Right hindlimb (tissue), 1 donor: ENCODE measurements at places on chromosomes 7 and 10.

DNA sequence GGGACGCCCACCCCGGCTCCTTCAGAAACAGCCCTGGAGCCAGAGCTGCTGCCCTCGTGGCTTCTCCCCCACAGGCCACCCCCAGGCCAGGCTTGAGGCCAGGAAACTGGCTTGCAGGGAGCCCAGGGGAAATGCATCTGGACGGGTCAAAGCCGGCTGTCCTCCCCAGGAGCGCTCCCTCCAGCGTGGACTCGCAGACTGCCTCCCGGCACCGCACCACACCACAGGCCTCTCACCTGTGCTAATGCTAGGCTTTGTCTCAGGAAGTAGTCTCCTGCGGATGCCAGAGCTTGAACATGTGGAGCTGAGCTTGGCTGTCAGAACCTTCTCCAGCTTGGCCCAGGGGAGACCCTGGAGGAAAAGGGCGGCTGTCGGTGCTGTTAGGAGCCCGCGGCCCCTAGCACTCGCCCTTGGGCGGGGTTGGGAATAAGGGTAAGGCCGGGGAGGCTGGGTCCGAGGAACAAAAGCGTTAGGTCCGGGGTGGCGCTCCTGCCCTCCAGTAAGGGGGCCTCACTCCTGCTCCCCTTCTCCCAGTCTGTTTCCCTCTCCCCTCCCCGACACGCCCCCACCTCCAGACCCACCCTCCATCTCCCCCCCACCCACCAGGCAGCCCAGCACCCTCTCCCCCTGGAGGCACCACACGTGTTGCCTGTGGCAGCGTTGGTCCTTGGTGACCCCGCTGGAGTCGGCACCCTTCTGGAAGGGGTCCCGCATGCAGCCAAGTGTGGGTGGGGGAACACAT lies 21.6 kb upstream of the DRGX start:
- DNase-seq: no peak

DNA sequence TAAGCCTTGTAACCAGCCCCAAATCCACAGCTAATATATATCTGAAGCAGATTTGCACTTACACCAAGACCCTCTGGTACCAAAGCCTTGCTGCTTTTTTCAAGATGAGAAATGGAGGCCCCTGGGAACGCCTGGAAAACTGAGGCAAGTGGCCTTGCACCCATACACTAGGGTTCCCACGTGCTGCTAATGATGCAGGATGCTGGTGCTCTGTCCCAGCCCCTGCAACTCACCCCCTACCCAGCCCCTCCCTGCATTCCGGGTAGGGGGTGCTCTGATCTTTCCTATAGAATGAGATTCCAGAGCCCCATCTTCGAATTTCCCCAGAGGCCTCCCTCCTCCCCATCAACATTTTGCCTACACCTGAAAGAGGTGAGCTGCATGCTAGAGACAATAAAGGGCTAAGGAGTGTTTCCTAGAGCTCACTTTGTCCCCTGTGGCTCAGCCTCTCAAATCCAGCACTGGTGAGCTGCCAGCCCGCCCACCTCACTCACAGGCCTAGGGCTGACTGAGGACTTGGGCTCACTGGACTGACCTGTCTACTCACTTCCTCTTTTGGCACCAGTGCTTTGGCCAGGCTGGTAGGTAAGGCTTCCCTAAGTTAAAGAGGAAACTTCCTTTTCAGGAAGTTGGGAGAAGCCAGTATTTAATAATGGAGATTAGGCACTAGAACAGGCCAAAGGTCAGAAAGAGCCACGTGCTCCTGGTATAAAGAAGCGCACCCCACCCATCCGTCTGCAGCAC lies 9.8 kb downstream of the RBP4 start:
- no peak for DNase-seq

- no peak for DNase-seq
These were observed 89.9 kb downstream of the PHYHIPL start for GRCh38 chr10:59266321-59266720.

DNA sequence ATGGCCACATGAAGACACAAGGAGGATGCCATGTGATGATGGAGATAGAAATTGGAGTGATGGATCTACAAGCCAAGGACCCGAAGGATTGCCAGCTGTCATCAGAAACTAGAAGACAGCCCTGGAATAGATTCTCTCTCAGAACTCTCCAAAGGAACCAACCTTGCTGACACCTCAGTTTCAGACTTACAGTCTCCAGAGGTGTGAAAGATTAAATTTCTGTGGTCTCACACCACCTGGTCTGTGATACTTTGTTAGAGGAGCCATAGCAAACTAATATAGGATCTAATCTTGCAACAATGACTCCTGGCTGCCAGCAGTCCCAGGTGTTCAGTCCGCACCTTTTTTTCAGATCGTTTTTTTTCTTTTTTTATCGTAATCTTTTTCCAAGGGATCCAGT lies 647.3 kb upstream of the GHITM start:
- no peak for DNase-seq

DNA sequence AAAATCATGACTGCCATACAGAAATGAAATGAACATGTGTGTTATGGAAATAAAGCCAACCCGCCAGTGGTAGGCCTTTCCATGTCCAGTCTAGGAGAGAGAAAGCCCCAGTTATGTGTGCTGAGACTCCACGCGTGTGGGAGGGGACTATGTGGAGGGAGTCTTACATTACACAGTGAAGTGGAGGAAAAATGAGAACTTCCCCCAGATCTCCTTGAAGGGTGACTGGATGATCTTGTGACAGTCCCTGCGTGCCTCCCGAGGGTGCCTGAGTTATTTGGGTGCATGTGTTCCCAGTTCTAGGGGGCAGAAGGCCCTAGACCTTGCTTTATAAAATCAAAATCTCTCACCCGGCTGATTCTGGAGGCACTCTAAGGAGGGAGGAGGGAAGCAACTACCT lies 24.2 kb downstream of the UPP1 start:
- DNase-seq: no peak

GRCh38 chr10:20622531-20623211 lies 274.4 kb downstream of the NEBL start:
- DNase-seq: no peak

GRCh38 chr7:33886149-33886623 lies 19.2 kb upstream of the BMPER start:
- no peak for DNase-seq

DNA sequence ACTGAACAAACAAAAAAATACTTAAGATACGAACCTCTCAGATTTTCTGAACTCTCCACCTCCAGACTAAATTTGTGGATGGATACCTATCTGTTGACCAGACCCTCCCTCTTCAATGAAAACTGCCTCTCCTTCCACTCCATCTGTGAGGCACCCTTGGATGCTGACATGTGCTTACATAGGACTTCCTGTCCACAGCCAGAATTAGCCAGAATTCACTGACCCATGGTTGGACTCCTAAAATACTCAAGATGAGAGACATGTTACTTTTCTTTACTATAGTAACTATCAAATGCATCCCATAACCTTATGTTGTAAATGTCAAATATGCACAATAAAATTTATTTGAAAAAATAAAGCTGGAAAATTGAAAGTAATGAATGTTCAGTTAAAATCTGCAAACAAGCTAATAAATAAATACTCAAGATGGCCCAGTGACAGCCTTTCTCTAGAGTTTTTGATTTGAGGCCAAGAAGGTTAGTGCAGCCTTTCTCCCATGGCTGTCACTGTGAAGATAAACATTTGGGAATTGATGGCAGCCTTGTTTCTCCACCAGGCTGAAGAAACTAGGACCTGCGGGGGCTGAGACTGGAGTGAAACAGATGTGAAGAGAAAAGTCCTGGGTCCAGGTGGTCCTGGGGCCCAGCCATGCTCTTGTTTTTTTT lies 287.0 kb downstream of the ZEB1 start:
- no peak for DNase-seq

DNA sequence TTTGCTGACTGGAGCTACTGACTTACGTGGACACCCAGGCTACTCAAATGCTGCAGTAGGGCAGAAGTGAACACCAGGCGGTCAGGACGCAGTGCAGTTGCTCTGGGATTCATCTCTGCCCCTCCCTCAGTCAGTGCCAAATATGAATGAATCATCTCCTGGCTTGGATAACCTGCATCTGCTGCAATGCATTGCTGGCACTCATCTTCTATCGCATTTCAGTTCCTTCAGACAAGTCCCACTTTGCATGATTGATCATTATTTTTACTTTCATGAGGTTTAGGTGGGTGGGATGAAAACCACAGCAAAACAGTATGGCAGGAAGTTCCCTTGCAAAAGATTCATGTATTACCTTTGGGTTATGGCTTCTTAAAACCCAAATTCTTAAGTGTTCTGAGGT lies 224.6 kb upstream of the NRP1 start:
- peak; percentile 33 for DNase-seq

DNA sequence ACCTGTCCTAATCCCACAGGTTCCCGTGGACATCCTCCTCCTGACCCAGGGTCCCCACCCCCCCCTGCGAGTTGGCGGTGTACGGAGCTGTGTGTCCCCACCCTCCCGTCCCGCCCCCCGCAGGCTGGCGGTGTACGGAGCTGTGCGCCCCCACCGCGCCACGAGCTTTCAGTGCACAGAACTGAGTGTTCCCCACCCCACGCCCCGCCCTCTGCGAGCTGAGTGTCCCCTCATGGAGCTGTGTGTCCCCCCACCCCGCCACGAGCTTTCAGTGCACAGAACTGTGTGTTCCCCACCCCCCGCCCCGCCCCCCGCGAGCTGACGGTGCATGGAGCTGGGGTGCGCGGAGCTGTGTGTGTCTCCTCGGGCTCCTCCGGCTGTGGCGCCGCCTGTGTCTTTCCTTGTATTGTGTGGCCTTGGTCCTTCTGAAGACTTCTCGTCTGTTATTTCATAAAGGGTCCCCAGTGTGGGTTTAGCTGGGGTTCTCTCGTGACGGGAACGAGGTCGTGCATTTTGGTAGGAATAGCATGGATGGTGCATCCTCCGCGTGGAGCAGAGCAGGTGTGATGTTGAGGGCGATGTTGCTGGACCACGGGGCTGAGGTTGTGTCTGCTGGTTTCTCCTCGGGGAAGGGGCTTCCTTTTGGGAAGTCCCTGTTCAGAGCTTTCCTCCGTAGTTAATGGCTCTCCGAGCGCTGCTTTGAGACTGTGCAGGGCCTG lies 18.0 kb upstream of the JAKMIP3 start:
- DNase-seq: no peak

- no peak for DNase-seq
These were observed 122.6 kb downstream of the LRRC4 start for GRCh38 chr7:127908430-127909258.

DNA sequence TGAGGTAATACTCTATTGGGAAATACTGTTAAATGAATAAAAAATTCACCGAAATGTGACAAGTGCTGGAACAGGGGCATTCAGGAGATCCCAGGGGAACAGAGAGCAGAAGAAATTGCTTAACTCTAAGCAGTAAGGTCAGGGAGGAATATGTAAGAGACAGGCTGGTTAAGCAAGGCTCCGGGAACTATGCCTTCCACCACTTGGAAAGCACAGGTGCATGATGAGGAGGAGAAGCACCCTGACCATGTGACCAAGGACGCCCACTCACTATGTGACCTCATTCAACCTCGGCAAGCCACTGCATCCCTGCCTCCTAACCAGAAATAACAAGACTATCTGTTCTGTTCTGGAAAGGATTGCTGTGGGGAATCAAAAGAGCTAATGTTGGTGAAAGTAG lies 218.4 kb downstream of the ELMO1 start:
- DNase-seq: no peak

DNA sequence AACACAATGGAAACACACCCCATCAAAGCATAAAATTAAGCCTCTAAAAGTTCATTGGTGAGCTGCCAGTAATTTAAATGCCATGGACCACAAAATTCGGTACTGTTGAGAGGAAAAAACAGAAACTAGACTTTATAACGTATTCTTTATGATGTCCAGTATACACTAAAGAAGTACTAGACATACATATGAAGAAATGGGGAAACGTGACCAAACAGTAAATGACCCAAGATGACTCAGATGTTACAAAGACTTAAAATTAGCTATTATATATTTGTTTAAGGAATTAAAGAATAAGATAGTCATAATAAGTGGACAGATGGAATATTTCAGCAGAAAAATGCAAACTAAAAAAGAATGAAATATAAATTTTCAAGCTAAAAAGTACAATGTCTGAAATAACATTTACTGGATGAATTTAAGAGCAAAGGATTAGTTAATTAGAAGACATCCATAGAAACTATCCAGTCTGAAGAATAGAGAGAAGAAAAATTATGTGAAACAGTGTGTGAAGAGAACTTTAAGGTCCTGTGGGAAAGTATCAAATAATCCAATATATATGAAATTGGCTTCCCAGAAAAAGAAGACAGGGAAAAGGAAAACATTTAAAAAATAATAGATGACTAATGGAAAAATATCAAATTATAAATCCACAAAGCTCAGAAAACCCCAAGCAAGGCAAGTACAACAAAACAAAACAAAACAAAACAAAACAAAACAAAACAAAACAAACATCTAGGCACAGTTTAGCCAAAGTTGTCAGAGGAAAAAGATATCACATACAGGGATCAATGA lies 69.4 kb downstream of the SAMD9 start:
- DNase-seq: no peak

DNA sequence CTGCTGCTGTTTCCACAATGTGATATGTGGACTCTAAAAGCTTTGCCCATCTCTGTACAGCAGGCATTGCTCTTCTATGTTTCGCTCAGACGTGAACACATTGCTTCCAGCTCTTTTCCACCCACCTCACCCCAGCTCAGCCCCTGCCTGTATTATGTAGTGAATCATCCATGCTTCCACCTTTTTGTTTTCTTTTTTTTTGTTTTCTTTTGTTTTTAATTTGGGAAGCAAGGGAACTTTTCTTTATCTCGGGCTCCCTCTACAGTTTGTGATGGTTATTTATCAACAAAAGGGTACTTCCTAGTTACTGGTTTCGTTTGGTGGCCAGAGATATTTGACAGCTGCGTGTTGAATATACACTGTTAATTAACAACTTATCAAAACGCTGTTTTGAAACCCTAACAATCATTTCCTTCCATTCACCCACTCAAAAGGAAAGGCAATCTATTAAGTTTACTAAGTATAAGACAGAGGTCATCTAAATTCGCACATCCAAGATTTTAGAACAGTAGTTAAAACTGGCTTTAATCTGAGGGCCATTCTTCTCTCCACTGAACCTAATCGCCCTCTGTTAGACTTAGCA lies 127.9 kb upstream of the STK17A start:
- no peak for DNase-seq

DNA sequence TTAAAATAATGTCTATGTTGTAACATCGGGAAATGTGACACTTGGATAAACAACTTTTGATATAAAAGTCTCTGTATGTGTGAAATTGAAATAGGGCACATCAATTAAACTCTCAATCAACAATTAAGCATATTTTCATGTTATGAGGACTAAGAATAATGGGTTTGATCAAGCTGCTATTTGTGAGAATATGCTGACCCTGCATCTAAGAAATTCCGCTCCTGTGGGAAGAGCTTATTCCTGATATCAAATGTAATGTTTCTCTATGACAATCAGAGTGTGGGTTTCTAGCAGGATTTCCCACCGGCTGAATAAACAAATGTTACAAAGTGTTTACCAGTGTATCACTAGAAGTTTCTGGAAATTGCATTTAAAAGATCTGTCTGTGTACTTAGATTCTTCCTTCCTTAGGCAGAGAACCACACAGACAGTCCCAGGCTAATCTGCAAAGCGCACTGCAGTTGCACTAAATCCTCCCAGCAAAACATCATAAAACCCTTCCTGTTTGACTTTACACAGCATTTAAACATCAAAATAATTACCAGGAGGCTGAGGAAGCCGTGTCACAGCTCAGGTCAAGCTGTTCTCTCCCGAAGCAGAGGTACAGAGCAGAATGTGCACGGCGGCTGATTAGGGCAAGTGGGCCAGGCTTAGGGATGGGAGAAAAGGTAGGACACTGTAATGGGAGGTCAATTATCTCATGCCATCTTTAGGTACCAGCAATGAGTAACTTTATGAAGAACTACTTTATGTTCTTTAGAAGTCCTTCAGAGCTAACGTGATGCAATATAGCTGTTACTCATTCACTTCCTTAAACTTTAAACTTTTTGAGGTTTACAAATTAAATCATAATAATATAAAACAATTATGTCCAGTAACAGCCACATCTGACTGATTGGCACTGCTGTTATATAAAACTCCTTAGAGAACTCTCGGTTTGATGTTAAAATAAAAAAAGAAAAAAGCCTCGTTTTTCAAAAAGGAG lies 109.1 kb upstream of the CTTNBP2 start:
- DNase-seq: no peak
